BJ (cell line): ENCODE measurements at places on chromosomes 2 and 18.

DNA sequence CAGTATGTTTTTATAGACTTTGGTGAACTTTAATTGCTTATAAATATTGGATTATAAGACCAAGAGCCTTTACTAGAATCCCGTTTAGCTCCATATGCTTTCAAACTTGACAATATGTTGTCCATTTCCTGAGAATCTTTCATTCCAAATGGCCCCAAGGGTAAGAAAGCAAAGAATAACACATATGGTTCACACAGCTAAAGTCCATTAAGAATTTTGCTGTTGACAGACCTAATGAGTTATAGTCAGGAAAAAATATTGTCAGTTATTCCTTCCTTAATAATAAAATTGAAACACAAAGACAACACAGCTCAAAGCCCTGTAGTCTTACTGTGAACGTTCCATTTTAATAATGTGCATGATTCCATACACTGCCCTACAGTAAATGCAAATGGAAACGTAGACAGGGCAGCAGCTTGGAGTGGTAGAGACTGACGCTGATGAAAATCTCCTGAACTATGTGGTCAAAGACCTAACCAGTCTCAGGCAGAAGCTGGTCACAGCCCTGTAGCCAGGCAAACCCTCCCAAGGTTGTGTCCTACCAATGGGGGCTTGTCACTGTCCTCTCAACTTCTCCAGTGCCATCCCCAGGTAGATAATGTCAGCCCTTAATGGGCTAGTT, 49.0 kb upstream of the ATIC start:
- DNase-seq: no peak

DNA sequence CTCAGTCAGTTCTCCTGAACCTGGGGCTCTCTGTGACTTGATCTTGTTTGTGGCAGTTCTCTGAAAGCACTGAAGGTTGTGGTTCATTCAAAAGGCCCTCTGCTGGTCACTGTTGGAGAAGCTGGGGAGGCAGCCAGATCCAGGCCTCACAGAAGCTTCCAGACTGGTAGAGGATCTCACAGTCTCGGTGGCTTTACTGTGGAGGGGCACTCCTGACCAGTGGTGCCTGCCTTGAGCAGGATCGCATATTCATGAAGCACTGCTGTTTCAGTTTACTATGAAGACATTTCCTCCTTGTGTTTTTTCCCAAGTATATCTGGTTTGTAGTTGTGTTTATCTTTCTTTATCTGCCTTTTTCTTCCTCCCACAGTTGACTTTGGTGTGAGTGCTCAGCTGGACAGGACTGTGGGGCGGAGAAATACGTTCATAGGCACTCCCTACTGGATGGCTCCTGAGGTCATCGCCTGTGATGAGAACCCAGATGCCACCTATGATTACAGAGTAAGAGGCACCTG, 133.9 kb downstream of the MAP4K4 start:
- DNase-seq: no peak

GRCh38 chr2:232238108-232238507, 140.4 kb upstream of the ALPP start:
- DNase-seq: no peak

GRCh38 chr2:122307763-122308162, 552.3 kb downstream of the TSN start:
- DNase-seq: no peak

GRCh38 chr2:45964906-45965305, 313.4 kb downstream of the PRKCE start:
- no peak for DNase-seq

- DNase-seq: peak; percentile 83
These were observed 82.9 kb downstream of the DYSF start for GRCh38 chr2:71536226-71536671.

DNA sequence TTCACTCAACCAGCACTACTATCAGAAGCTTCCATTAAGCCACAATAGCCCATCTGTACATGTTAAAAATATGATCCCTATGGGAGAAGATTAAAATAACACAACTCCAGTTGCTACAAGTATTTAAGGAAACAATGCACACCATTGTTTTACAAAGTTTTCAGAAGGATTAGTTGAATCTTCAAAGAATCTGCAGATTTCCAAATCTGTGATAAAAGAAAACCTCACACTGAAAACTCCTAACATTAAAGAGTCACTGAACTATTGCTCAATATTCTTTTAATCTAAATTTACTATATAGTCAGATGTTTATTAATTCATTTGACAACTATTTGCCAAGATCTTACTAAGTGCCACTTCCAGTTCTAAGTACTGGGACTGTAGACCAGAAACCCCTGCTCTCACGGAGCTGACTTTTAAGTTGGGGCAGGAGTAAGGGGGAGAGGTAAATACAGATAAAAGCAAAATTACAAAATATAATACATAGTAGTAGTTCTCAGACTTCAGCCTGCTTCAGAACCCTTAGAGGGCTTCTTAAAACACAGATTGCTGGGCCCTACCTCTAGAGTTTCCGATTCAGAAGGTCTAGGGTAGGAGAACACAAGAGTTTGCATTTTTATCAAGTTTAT, 94.4 kb downstream of the STK39 start:
- DNase-seq: no peak

GRCh38 chr2:138324068-138324771, 177.3 kb upstream of the SPOPL start:
- DNase-seq: no peak

- DNase-seq: no peak
These were observed 62.7 kb downstream of the MYO3B start for GRCh38 chr2:170240629-170241028.

GRCh38 chr2:234331566-234331965, 165.3 kb downstream of the ARL4C start:
- no peak for DNase-seq

DNA sequence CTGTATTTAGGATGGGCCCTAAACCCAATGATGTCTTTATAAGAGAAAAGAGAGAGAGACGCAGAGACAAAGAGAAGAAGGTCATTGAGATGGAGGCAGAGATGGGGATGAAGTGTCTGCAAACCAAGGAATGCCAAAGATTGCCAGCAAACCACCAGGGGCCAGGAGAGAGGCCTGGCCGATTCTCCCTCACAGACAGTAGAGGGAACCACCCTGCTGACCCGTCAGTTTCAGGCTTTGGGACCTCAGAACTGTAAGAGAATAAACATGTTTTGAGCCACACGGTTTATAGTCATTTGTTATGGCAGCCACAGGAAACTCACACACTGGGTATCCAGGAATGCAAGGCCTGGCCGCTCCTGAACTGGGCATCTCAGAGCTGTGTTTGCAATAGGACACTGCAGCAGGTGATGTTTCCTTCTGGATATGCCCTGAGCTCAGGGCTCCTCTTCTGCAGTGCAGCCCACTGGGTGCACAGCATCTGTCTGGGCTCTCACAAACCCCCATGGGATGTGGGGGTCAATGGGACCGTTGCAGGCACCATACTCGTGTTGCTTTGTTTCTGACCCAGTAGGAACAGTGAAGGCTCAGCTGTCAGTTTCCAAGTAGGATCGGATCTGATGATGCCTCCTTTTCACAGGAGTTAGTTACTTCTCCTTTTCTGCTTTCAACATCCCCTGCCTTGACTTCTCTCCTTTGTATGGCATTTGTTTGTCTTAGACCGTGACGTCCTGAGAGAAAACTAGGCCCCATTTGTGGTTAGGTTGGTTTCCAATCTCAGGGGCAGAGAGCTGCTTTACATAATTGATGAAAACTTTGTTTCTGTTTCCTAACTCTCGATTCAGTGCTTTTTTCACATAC, 20.8 kb downstream of the PTPN18 start:
- no peak for DNase-seq
